Activated CD4-positive, alpha-beta T cell treated with anti-CD3 and anti-CD28 coated beads, Interleukin-2, amount 50 U/mL, for 16 hours (primary cell): ENCODE measurements at places on chromosomes 6 and 20.

- no peak for DNase-seq
These were observed 136.5 kb upstream of the SYNDIG1 start for GRCh38 chr20:24332956-24333355.

DNA sequence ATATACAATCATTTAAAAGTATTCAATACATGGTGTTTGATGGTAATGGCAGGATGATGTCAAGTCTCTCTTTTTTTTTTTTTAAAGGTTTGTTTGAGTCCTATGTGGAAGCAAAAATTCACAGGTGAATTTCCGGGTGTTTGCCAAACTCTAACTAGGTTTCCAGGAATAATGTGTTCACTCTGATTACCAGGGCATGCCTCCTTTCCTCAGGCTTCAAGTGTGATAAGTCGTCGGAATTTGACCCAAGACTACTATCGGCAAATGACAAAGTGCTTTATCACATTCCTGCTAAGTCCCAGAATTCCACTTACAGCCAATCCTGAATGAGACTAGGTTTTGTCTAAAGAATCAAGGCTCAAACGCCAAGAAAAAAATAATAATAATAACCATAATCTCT lies 7.3 kb downstream of the OARD1 start:
- DNase-seq: no peak

GRCh38 chr20:10631126-10631525 lies 42.7 kb downstream of the JAG1 start:
- no peak for DNase-seq

GRCh38 chr6:156850353-156850752 lies 73.2 kb downstream of the ARID1B start:
- no peak for DNase-seq

DNA sequence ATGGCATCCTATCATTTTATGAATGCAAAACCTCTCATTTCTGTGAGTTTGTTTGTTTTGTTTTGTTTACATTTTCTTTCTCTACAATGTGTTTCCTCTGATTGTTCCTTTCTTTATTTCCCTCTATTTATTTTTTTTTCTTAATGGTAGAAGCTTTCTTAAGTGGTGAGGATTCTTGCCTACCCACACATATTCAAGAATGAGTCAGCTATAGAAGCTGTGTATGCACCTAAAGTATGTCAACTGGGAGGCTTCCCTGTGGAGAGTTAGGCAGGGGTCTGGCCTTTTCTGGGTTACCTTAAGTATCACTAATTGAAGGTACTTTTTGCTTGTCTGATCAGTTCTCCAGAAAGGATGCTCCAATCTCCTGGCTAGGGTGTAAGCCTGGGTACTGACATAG lies 354.0 kb downstream of the ESR1 start:
- DNase-seq: peak; percentile 40

DNA sequence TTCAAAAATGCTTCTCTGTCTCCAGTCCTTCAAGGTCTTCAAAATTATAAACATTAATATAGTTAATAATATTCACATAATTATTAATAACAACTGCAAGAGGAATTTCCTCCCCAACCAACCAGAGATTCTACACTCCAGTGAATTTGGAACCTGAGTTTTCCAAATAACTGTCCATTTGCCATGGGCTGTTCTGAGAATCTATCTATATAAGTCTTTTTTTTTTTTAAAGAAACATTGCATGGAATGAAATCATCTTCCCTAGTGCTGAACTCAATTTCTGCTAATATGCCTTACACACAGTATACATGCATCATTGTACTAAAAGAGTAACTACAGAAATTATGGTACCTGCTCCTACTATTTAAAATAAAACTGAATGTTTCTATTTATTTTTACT lies 113.9 kb downstream of the SLC22A3 start:
- DNase-seq: no peak

GRCh38 chr6:108744996-108745395 lies 103.2 kb upstream of the ARMC2 start:
- no peak for DNase-seq

GRCh38 chr6:169959136-169960002 lies 207.9 kb downstream of the ERMARD start:
- peak; percentile 4 for DNase-seq

DNA sequence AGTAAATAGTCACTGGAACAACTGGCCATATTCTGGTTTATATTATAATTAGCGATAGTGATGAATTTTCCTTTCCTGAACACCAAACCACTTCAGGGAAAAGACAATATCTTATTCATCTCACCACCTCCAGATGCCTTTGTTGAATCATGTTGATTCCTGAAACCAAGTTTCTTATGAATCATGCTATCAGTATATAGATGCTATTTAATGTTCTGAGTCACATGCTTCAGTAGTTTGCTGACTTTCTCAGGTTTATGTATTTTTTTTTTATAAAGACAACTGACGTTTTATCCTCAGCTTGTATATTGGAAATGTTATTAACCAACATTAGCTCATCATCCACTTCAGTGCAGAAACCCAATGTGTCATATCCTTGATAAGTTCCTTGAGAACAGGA lies 710.2 kb upstream of the POU3F2 start:
- DNase-seq: peak; percentile 64

DNA sequence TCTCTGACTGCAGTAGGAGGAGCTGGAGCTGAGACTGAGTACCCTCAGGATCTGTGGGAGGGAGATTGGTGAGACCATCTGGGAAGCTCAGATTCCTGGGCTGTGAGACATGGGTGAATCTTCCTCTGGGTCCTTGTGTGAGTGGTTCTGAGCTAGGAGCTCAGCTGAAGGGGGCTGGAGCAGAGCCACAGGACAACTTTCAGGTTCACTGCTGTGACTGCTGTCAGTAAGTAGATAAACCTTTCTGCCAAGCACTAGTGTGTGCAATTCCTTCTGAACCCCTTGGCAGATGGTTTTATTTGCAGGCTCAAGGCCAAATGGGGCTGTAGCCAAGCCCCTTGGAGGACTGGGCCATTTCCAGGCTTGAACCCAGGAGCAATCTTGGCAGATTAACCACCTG lies 49.6 kb upstream of the SNAP91 start:
- DNase-seq: no peak
